ENCODE measurements at places on chromosomes 16 and 17.
A peak's percentile ranks its signal among the peaks of the same experiment; 100 is the strongest.

GRCh38 chr17:40097087-40097486, 3.3 kb downstream of the NR1D1 start:
- no peaks in the 10 kb centered on the region for H3K27me3 ChIP-seq
- H3K4me3 ChIP-seq: peak overlapping the region; percentile 78
- no peak for DNase-seq

DNA sequence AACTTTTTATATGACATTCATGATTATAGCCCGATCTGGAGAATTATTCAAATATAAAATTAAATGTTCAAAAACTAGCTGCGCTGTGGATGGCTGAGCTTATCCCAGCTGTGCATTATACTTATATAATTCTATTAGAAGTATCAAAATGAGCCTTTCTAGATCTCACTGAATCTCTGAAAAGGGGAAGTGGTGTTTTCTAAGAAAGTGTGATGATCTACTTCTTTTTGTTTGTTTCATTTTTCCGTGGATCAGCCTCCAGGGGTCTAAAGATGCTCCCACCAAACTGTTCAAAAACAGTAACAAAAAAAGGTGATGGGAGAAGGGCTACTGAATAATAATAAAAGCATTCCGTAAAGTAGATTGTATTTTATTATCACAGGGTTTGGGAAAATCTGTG, 411.3 kb upstream of the PSMD7 start:
- peaks cover 2% of the 10 kb centered on the region for H3K4me1 ChIP-seq
- peaks cover 7% of the 10 kb centered on the region for H3K27me3 ChIP-seq
- H3K27ac ChIP-seq: no peak overlapping the region
- no peak for DNase-seq
- H3K36me3 ChIP-seq: no peaks in the 10 kb centered on the region

GRCh38 chr17:81561494-81561885, 9.3 kb upstream of the FAAP100 start:
- no peak overlapping the region for H3K4me3 ChIP-seq
- no peaks in the 10 kb centered on the region for H3K27me3 ChIP-seq
- peaks cover 50% of the 10 kb centered on the region for H3K36me3 ChIP-seq
- H3K4me1 ChIP-seq: no peaks in the 10 kb centered on the region
- no peak overlapping the region for H3K27ac ChIP-seq

DNA sequence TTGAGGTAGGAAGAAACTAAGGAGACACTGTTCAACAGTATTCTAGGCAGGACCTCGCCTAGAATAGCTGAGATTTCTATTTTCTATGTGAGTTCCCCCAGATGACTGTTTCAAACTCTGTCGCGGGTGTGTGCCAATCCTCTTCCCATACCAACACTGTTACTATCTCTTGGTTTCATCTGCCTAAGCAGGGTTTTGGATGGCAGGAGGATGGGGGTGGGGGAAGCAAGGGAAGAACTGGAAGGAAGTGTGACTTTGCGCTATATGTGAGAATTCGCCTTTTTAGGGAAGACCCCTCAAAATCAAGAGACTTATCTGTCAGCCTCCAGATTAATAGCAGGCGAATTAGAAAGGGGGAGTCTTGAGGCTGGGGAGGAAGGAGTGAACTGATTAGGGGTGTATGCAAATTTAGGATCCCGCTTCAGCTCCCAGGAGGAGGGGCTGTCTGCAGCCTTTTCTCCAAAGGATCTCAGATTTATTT, 521 bp upstream of the G6PC3 start:
- peak overlapping the region; percentile 96 for H3K4me3 ChIP-seq
- H3K27ac ChIP-seq: peak overlapping the region; percentile 93
- H3K4me1 ChIP-seq: peaks cover 32% of the 10 kb centered on the region
- H3K36me3 ChIP-seq: no peaks in the 10 kb centered on the region
- DNase-seq: no peak

DNA sequence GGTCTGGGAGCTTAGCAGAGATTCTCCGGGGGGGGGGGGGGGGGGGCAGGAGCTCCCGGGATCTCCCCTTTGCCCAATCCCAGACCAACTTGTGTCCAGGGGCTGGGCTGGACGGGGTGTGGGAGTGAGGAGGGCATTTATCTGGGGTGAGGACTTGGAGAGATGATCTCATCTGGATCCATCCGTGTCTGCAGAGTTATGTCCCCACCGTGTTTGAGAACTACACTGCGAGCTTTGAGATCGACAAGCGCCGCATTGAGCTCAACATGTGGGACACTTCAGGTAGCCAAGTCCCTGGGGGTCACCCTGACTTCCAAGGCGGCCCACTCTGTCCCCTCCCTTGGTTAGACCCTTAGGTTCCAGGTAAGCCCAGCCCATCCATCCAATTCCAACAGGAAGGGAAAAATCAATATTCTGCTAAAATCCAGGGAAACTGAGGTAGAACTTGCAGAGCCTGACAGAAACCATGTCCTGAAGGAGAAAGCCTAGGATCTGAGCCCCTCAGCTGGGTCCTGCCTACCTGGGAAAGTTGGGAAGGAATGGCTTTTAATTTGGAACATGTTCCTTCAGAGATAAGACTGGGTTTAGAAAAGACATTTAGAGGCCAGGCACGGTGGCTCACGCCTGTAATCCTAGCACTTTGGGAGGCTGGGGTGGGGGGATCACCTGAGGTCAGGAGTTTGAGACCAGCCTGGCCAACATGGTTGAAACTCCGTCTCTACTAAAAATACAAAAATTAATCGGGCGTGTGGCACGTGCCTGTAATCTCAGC, 921 bp downstream of the RND2 start:
- H3K4me3 ChIP-seq: peak overlapping the region; percentile 63
- H3K36me3 ChIP-seq: no peaks in the 10 kb centered on the region
- no peak for DNase-seq
- peaks cover 11% of the 10 kb centered on the region for H3K4me1 ChIP-seq

DNA sequence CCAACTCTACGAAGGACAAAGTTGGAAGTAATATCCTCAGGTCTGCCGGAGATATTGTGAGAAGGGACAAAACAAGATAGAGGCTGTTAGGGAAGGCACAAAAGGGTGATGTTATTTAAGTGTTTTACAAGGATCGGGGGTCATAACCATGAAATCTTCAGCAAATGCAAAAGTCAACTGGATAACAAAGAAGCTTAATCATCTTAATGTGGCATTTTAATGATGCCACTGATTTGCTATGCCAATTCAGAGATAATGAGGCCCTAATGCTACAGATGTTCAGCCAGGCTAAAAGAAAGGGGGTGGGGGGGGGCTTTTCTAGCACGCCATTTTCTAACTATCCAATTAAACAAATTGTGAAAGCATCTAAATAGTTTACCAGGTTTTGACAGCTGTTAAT, 63.1 kb downstream of the IKZF3 start:
- DNase-seq: no peak
- H3K36me3 ChIP-seq: peaks cover 20% of the 10 kb centered on the region
- H3K4me3 ChIP-seq: peak overlapping the region; percentile 69
- H3K27me3 ChIP-seq: no peaks in the 10 kb centered on the region
- peaks cover 51% of the 10 kb centered on the region for H3K4me1 ChIP-seq

- H3K4me3 ChIP-seq: peak overlapping the region; percentile 1
- H3K27me3 ChIP-seq: no peaks in the 10 kb centered on the region
- peaks cover 7% of the 10 kb centered on the region for H3K36me3 ChIP-seq
- peaks cover 36% of the 10 kb centered on the region for H3K4me1 ChIP-seq
- peak; percentile 18 for DNase-seq
Observed at GRCh38 chr17:17966399-17966798, 5.8 kb downstream of the TOM1L2 start.

DNA sequence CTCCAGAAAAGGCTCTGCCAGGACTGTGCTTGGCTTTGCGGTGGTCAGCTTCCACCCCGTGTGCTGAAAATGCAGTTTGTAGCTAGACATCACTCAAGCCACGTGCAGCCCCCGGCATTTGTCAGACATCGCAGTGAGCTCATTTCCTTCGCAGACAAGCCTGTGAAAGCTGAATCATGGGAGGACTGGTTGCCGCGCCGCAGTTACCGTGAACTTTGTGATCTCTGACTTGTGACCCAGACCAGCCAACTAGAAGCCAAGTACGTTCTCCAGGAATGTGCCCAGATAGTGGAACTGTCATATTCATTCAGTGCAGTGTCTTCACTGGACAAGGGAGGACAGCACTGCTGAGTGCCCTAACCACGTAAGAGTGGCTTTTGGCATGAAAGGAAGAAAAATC, 58.1 kb downstream of the NDE1 start:
- no peak for DNase-seq
- H3K27ac ChIP-seq: no peak overlapping the region
- H3K4me1 ChIP-seq: peaks cover 6% of the 10 kb centered on the region
- no peak overlapping the region for H3K4me3 ChIP-seq

- no peak for DNase-seq
- H3K36me3 ChIP-seq: no peaks in the 10 kb centered on the region
- no peaks in the 10 kb centered on the region for H3K4me1 ChIP-seq
- peaks cover 11% of the 10 kb centered on the region for H3K27me3 ChIP-seq
- no peak overlapping the region for H3K4me3 ChIP-seq
Observed at GRCh38 chr17:55635253-55635914, 87.3 kb downstream of the TMEM100 start.

DNA sequence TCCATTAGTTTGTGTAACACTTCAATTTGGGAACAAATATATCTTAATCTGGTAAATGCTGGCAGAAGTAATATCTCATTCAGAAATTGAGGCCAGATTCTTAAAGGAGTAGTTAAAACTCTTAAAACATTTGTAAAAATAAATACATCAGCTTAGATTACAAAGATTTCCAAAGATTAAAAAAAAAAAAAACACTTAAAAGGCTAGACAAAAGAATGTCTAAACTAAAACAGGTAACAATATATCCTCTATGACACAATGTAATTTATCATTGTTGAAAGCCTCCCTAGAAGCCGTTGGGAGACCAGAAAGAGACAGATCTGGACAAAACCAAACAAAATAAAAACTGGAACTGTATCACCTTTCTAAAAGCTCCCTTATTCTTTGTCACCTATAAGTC, 3.5 kb downstream of the GPATCH8 start:
- no peaks in the 10 kb centered on the region for H3K27me3 ChIP-seq
- DNase-seq: no peak
- H3K4me1 ChIP-seq: peaks cover 33% of the 10 kb centered on the region
- H3K36me3 ChIP-seq: peaks cover 9% of the 10 kb centered on the region
- no peak overlapping the region for H3K4me3 ChIP-seq
- no peak overlapping the region for H3K27ac ChIP-seq

- no peaks in the 10 kb centered on the region for H3K27me3 ChIP-seq
- H3K27ac ChIP-seq: no peak overlapping the region
- H3K4me3 ChIP-seq: no peak overlapping the region
- H3K4me1 ChIP-seq: no peaks in the 10 kb centered on the region
- DNase-seq: no peak
Observed at GRCh38 chr17:41131979-41132378, 8.0 kb upstream of the KRTAP4-12 start.

DNA sequence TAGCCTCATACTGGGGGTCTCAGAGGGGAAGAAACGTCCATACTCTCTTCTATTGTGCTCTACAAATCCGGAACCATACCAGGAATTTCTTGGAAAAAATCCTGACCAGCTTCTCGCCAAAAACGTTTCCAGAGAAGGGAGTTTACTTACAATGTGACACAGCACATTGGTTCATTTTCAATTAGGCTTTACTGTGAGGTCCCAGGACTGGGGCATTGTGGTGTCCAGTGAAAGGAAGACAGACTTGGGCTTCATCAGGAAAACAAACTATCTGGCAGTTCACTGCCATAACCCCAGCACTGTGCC, 14.7 kb downstream of the MPP2 start:
- H3K27ac ChIP-seq: no peak overlapping the region
- DNase-seq: no peak
- H3K36me3 ChIP-seq: no peaks in the 10 kb centered on the region
- H3K4me1 ChIP-seq: no peaks in the 10 kb centered on the region
- no peak overlapping the region for H3K4me3 ChIP-seq
- peaks cover 27% of the 10 kb centered on the region for H3K27me3 ChIP-seq

DNA sequence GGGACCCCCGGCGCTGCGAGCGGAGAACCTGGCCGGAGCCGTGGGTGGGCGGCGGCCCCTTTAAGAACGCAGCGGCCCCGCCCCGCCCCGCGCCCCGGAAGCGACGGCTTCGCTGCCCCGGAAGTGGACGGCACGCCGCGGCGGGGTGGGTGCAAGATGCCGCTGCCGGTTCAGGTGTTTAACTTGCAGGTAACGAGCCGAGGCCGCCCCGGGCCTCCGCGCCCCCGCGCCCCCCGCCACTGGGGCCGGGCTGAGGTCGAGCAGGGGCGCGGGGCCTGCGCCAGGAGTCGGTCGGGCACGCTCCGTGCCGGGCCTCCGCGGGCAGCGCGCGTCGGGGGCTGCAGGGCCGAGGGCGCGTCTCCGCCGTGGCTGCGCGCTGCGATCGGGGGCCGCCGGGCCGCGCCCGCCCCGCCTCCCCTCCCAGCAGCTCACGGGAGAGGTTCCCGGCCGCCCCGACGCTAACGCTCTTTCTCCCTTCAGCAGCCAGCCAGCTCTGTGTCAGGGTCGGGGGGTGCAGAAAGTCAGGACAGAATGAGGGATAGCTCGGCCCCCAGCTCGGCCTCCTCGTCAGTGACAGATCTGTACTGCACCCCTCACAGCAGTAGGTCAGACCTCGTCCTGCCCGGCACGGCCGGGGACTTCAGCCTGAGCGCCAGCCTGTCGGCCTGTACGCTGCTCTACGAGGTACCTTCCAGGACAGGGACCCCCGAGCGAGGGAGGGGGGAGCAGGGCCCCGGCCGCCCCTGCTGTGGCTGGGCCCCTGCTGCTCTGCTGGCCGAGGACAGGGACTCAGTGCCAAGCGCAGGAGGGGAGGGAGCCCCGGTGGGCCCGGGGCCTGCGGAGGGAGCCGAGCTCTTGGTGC, at the start of the genes GPS1 and RFNG:
TSS of gene GPS1 (plus strand) at position 123 of the 862 bp plus-strand sequence. CDS start at position 157, 34 bp downstream.
TSS of gene RFNG (minus strand) at position 36 of the 862 bp plus-strand sequence. CDS start 45 bp downstream, outside the sequence.
- H3K4me3 ChIP-seq: peak within 1 kb of the TSS; percentile 89
- peak; percentile 79 for DNase-seq
- peaks cover 3% of the 10 kb centered on the region for H3K4me1 ChIP-seq
- no peaks in the 10 kb centered on the region for H3K27me3 ChIP-seq
- H3K27ac ChIP-seq: peak within 1 kb of the TSS; percentile 91
- peaks cover 13% of the 10 kb centered on the region for H3K36me3 ChIP-seq

DNA sequence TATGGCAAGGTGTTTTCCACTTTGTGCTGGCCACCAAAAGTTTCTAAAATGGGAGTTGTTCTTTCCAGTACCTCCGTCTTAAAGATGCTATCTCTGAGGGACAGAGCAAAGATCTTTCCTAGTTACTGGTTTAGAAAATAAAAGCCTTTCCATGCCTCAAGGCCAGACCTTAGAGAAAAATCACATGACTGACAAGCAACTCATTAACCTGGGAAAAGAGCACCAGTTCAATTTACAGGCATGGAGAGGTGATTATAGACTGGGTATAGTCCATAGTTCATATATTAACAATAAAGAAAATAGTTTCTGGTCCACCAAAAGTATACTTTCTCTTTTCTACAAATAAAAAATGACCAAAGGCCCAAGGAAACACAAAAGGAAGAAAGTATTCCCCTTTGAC, 230.7 kb downstream of the TOX3 start:
- no peaks in the 10 kb centered on the region for H3K36me3 ChIP-seq
- H3K27me3 ChIP-seq: no peaks in the 10 kb centered on the region
- H3K4me3 ChIP-seq: no peak overlapping the region
- no peaks in the 10 kb centered on the region for H3K4me1 ChIP-seq
- no peak for DNase-seq

DNA sequence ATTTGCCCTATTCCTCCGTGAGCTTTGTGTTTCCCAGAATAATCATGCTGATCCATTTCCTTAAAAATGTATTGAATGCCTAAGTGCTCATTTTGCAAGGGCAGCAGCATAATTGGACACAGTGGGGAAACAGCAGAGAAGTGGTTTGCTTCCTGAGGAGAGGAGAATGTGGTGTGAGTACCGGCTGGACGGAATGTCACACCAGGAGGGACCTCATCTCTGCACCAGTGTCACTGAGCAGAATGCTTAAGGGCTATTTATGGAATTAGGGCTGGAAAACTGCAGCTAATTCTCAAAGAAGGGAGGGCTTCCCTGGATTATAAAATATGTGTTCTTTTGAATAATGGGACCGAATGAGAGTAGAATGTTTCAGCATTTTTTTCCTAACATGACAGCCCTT, 1100.6 kb upstream of the RBFOX1 start:
- H3K27ac ChIP-seq: no peak overlapping the region
- H3K4me1 ChIP-seq: no peaks in the 10 kb centered on the region
- DNase-seq: no peak
- no peak overlapping the region for H3K4me3 ChIP-seq
- H3K27me3 ChIP-seq: no peaks in the 10 kb centered on the region
